ENCODE measurements at places on chromosomes 11 and 22. TPM values are rescaled to one million over a fixed set of nuclear protein-coding genes. Genes with fewer than 3 reads are reported as not detected.
A peak's percentile ranks its signal among the peaks of the same experiment; 100 is the strongest.

Gene PATE3
- total RNA-seq: not detected

DNA sequence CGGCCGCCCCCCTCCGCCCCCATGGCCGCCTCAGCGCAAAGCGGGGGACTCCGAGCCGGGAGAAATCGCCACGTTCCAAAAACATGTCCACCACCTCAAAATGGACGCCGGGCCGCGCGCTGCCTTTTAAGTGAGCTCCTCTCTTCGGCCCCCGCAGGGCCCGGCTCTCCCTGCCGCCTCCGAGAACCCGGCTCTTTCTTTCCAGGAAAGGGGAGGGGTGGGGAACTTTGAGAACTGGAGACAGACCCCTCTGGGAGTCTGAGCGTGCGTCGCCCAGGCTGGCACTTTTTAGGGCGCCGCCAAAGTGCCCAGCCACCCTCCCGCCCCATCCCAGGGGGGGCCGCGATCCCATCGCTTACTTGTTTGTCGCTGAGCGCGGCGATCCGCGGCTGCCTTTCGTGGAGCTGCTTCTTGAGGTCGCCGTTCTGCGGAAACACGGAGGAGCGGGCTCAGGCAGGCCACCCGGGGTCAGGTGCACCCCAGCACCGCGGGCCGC is 1.6 kb downstream of the PHF21B start:
- DNase-seq: no peak

Gene ZNF215
- 1.5 TPM for total RNA-seq

GRCh38 chr11:2795491-2795991 is 90.0 kb downstream of the CDKN1C start:
- peak; percentile 62 for DNase-seq

DNA sequence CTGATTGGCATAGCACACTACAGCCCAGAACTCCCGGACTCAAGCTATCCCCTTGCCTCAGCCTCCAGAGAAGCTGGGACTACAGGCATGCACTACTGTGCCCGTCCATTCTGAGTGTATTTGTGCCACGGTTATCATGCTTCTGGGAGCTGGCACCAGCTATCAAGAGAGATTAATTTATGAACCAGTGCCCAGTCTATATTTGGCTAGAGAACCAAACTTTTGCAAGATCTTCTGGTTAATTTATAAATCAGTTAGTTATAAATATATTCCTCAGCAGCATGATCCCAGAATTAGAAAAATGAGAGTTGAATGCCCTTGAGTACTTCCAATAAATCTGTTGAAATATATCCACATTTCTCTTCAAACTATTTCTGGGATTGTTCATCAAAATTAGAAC is 67.5 kb upstream of the OR5AN1 start:
- no peak for DNase-seq
